Calu3 (cell line): ENCODE measurements at places on chromosomes 7 and 10. TPM values are rescaled to one million over a fixed set of nuclear protein-coding genes. Genes with fewer than 3 reads are reported as not detected.

ITIH5 gene
- total RNA-seq = 2.0 and 5.2 TPM in 2 replicates

GHRHR gene
- total RNA-seq = not detected in 2 replicates

THSD7A gene
- 5.9 and 8.3 TPM in 2 replicates for total RNA-seq

NEUROD6 gene
- not detected in 2 replicates for total RNA-seq

- peaks cover 19% of the 10 kb centered on the region for H3K4me1 ChIP-seq
- no peak overlapping the region for H3K4me3 ChIP-seq
- no peaks in the 10 kb centered on the region for H3K36me3 ChIP-seq
- DNase-seq = no peak
- no peak overlapping the region for H3K27ac ChIP-seq
- no peaks in the 10 kb centered on the region for H3K27me3 ChIP-seq
These were observed 183.6 kb downstream of the TCF7L2 start for GRCh38 chr10:113133497-113134115.

GRCh38 chr7:128000854-128001265 is 30.4 kb downstream of the LRRC4 start:
- no peak overlapping the region for H3K4me3 ChIP-seq
- peaks cover 6% of the 10 kb centered on the region for H3K4me1 ChIP-seq
- no peak for DNase-seq
- no peak overlapping the region for H3K27ac ChIP-seq

DNA sequence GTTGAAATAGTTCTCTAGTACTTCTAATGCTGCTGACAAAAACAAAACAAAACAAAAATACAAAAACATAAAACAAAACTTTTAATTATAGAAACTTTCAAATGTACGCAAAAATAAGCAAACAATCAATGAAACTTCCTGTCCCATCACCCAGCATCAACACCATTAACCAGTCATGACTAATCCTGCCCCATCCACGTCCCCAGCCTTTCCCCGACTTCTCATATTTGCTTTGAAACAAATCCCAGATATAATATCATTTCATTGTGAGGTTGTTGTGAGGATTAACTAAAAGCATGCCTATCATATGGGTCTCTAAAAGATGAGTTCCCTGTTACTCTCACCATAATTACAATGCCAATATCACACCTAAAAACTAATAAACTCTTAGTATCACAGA is 55.7 kb downstream of the CSTF2T start:
- no peaks in the 10 kb centered on the region for H3K4me1 ChIP-seq
- H3K4me3 ChIP-seq = no peak overlapping the region
- H3K27ac ChIP-seq = no peak overlapping the region
- DNase-seq = no peak

DNA sequence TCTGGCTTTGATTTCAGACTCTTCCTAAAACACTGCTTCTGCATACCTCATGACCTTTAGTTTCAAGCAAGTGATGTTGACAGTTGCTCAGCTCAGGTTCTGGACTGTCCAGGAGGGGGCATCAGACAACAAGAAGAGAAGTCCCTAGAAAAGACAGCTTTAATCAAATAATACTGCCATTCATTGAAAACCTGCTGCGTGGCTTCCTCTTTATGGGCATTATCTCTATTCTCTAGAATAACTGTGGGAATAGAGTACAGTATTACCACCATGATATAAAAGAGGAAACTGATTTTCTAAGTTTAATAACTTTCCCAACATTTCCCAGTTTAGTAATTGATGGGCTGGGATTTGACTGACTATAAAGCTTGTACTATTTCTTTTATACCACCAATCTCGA is 170.4 kb downstream of the SNX13 start:
- peak; percentile 86 for DNase-seq
- H3K36me3 ChIP-seq = no peaks in the 10 kb centered on the region
- no peaks in the 10 kb centered on the region for H3K27me3 ChIP-seq

- H3K4me1 ChIP-seq = peaks cover 17% of the 10 kb centered on the region
- DNase-seq = no peak
- no peaks in the 10 kb centered on the region for H3K36me3 ChIP-seq
- H3K27ac ChIP-seq = no peak overlapping the region
These were observed 127.1 kb downstream of the CLEC2L start for GRCh38 chr7:139650429-139651100.

GRCh38 chr7:28718055-28718481 is 240.1 kb downstream of the TRIL start:
- H3K4me1 ChIP-seq = no peaks in the 10 kb centered on the region
- DNase-seq = no peak
- no peak overlapping the region for H3K27ac ChIP-seq
- no peaks in the 10 kb centered on the region for H3K36me3 ChIP-seq
- H3K27me3 ChIP-seq = no peaks in the 10 kb centered on the region
